Panc1 (cell line): ENCODE measurements at places on chromosomes 5 and 9. TPM values are rescaled to one million over a fixed set of nuclear protein-coding genes. Genes with fewer than 3 reads are reported as not detected.

- DNase-seq = no peak
Observed at GRCh38 chr9:135418161-135418560, 61.4 kb upstream of the PPP1R26 start.

DNA sequence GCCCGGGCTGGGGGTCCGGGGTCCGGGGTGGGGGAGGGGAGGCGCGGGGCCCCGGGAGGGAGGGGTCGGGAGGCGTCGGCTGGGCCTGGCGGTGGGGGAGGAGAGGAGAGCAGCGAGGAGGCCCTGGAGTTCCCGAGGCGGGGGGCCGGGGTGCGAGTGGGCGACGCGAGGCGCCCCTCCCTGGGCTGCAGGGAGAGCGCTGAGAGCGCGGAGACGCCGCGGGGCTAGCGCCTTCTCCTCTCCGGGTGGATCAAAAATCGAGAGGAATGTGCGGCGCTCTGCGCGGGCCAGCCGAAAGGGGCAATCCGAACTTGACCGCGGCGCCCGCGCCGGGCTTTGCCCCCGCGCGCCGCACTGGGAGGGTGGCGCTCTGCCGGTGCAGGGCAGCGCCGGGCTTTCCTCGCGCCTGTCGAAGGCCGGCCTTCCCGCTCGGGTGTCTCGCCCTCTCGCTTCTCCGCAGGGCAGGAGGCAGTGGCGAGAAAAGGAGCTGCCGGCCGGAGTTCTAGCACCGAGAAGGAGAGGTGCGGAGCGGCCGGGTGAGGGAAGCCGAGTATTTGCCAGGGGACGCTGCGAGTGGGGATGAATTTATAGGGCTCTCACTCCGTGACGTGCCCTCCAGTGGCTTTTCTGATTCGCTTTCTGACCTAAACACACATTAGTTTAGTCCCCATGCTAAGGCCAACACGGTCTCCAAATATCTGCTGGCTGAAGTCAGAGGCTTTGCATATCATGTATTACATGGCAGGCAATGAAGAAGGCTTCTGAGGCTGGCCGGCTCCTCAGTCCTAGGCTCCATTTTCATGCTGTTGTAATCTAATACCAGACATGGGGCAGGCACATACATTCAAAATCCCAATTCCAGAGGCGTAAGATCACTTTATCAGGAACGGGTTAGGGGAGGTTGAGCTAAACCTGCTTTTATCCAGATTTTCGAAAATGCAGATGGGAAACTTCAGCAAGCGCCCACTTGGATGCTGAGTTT, 503 bp upstream of the GDNF start:
- DNase-seq = no peak

DNA sequence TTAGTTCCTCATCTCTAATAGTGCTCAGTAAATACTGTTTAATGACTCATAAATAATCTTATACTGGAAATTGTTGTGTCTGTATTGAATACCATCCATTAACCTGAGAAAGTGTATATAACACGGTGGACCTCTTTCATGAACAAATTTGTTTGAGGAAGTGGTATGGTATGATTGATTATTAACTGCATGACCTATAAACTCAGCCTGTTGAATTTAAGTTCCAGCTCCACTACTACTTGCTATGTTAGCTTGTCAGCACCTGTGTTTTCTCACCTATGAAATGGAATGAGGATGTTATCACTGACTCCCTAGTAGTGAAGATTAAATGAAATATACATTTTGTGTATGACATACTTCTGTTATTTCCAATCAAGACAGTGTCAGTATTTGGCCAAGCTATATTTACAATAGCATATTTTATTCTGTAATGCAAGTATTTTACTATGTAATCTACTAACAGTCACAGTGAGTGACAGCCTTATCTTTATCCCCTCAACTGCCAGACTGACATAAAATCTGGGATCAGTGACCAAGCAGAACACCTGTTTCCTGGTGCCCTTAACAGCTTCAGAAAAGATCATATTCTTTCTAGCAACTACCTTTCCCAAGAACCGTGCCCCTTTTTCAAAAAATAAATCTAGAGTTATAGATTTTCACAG, 77.3 kb upstream of the ITGA1 start:
- no peak for DNase-seq

GRCh38 chr5:56494300-56494731, 261.2 kb upstream of the ANKRD55 start:
- DNase-seq = no peak

Gene TRIM23
- total RNA-seq = 12.6 TPM

DNA sequence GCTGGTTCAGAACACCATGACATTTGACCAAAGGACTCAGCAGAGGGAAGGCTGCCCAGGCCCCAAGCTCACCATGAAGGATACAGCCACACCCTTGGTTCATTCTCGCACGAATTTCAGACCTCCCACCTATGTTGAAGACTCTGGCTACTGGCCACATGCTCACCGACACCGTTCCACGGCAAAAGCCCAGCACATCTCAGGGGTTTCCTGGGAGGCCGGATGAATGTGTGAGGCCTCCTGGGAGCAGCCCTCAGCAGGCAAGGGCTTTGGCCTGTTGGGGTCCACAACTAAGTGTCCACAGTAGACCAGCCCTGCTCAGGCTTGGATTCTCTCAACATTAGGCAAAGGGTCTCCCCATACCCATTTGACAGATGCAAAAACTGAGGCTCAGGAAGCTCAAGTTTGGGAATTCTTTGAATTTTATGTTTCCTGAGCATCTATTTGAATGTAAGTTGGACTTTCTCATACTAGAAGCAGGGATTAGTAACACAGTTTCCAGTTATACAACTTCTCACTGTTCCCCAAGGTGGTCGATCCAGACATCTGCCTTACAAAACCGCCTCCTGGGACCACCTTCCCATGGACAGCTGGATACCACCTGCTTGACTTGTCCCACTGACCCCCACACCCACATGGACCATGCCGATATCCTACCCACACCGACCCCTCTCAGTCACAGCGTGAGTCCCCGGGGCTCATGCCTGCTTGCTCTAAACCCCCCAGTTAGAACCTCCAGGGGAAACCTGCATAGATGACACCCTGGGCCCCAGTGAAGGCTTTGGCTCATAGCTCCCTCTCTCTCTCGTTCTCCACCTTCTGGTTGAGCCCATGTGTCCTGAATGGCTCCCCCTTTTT, 27.9 kb downstream of the CCT5 start:
- no peak for DNase-seq

- no peak for DNase-seq
Observed at GRCh38 chr9:38084556-38084880, 15.5 kb upstream of the SHB start.

GRCh38 chr9:29685531-29685930, 2112.2 kb upstream of the C9orf72 start:
- no peak for DNase-seq

- no peak for DNase-seq
Observed at GRCh38 chr9:109538346-109538745, 40.2 kb upstream of the PTPN3 start.

DNA sequence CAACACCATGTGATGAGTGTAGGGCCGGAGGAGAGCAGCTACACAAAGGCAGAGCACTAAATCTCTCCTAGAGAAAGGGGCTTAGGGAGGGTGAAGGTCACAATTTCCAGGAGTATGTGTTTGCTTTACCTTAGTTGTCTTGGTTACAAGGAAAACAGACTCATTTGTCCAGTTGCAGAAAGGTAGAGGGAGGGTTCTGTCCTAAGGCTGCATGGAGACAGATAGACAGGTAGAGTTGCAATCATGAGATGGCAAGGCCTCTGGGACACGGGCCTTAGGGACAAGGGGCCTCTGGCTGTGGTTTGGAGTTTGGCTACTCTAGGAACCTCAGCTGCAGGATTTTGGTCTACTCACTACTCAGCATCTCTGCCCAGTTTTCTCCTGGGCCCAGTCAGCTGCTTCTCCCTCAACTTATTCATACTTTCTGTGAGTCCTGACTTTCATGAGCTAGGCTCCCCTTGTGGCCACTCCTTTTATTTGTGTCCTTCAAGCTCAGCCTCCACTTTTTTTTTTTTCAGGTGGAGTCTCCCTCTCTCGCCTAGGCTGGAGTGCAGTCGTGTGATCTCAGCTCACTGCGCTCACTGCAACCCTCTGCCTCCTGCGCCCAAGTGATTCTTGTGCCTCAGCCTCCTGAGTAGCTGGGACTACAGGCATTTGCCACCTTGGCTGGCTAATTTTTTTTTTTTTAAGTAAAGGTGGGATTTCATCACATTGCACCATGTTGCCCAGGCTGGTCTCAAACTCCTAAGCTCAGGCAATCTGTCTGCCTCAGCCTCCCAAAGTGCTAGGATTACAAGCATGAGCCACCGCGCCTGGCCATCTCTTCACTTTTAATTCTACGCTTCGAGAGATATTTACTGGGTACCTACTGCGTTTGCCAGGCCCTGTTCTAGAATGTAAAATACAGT, 76.6 kb downstream of the PTPDC1 start:
- DNase-seq = no peak

- no peak for DNase-seq
Observed at GRCh38 chr5:28110781-28111180, 1072.4 kb upstream of the CDH9 start.
